ENCODE measurements at places on chromosomes 1 and 21.

DNA sequence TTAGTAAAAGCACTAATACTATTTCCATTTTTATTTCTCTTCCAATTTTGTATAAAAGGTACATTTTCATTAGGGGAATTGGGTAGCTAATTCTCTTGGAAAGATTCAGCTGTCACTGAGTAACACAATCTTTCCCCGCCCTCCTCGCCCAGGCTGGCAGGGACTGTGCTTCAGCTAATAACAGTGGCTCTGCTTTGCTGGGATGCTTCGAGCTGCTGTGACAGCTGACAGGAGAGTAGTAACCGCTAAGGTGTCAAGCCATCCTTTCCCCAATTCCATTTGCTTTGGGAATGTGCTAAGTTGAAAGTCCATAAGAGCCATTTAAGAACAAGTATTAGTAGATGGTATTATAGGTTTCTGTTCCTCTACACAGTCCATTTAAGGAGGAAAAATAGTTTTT is 106.7 kb upstream of the NRIP1 start:
- no peak for DNase-seq

DNA sequence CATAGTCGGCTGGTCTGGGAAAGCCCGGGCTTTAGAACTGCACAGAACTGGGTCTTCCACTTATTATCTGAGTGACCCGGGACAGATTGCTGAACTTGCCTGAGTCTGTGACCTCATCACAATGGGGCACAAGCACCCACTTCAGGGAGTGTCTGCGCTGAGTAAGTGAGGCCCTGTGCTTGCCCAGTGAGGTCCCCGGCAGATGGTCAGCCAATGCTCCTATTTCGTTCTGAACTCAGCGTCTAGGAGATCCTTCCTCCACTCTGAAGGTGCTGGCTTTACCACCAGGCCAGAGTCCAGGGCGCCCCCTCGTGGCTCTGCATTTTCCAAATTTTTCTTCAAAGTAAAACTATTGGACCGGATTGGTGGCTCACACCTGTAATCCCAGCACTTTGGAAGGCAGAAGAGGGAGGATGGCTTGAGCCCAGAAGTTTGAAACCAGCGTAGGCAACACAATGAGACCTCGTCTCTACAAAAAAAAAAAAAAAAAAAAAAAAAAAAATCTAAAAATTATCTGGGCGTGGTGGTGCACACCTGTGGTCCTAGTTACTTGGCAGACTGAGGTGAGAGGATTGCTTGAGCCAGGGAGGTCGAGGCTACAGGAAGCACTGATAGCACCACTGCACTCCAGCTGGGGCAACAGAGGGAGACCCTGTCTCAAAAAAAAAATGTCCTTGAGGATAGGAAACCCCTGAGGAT is 61.7 kb downstream of the FCRL5 start:
- no peak for DNase-seq

DNA sequence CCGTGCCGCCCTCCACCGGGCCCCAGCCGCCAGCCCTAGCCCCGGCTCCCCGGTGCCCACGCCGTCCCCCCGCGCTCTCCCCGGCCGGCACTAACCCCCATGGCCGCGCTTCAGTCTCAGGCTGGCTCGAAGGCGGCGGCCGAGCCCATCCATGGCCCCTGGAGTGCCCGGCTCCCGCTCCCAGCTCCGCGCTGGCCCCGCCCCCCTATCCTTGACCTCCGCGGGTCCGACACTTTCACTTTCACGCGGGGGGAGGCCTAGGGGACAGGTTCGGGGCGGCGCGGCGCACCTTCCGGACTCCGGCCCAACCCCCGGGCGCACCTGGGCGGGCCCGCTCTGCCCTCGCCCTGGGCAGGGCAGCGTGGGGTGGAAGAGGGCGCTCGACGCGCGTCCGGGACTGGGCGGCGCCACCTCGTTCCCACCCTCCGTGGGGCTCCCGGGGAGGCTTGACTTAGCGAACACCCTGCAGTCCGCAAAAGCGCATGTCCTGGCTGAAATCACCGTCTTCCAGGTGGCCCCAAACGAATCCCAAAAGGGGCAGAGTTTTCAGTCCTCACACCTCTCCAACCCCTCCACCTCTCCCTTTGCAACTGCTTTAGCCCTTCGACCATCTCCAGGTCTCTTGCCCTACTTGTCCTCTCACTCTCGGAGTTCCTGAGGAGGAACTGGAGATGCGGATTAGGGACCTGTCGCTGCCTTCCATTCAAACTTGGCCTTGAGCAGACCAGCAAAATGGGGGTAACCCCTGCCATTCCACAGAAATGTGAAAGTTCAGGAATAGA is 3.9 kb upstream of the DENND2D start:
- DNase-seq: peak; percentile 51

- DNase-seq: peak; percentile 52
Observed at GRCh38 chr1:159936273-159936904, 9.0 kb downstream of the IGSF9 start.

DNA sequence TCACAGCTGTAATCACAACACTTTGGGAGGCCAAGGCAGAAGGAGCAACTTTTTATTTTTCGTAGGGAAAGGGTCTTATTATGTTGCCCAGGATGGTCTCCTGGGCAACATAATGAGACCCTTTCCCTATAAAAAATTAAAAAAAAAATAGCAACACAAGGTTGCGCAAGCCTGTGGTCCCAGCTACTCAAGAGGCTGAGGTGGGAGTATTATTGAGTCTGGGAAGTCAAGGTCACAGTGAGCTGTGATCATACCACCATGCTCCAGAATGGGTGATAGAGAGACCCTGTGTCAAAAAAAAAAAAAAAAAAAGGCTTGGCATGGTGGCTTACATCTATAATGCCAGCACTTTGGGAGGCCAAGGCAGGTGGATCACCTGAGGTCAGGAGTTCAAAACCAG is 131.6 kb downstream of the TRIM33 start:
- no peak for DNase-seq

- no peak for DNase-seq
Observed at GRCh38 chr1:67676287-67676686, 8.7 kb upstream of the GADD45A start.

- DNase-seq: no peak
Observed at GRCh38 chr1:9689971-9690381, 38.4 kb downstream of the PIK3CD start.

- DNase-seq: peak; percentile 92
Observed at GRCh38 chr1:108963052-108963686, at the start of gene CLCC1. TSS of gene CLCC1 (minus strand) at chr1:108963484. CDS start at chr1:108950437, 13,047 bp downstream.

DNA sequence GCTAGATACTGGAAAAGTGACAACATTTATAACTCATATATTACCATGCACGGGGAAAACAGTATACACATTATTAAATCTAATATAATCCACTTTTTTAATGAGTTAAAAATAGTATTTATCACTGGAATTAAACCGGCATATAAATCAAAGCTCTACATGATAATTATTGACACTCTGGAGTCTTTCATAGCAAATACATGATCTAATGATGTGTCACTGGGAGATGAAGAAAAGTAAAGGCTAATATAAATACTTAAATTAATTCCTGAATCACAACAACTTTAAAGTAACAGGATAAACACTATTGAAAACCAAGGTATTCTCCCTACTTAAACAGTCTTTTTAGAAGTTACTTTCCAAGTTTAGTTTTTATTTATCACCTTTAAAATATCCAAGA is 52.4 kb upstream of the ASPM start:
- DNase-seq: no peak

GRCh38 chr21:31875496-31876015 is 2.7 kb downstream of the HUNK start:
- DNase-seq: no peak

DNA sequence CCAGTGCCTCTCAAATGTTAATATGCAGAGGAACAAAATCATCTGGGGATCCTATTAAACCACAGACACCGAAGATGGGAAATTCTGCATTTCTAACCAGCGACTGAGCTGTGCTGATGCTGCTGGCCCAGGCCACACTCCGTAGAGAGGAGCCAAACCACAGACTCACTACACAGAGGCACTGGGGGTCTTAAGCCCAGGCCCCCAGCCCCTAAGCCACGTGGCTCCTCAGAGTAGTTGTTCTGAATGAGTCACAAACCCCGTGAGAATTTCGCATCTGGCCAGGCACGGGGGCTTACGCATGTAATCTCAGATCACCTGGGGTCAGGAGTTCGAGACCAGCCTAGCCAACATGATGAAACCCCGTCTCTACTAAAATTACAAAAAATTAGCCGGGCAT is 2.8 kb upstream of the CELA2A start:
- no peak for DNase-seq

GRCh38 chr1:180841415-180841814 is 71.3 kb upstream of the KIAA1614 start:
- no peak for DNase-seq

- no peak for DNase-seq
Observed at GRCh38 chr1:71044833-71045232, 2.8 kb downstream of the PTGER3 start.

GRCh38 chr1:52238474-52238873 is 96.6 kb downstream of the ZFYVE9 start:
- DNase-seq: no peak

- no peak for DNase-seq
Observed at GRCh38 chr1:221227872-221228337, 348.7 kb downstream of the HLX start.

DNA sequence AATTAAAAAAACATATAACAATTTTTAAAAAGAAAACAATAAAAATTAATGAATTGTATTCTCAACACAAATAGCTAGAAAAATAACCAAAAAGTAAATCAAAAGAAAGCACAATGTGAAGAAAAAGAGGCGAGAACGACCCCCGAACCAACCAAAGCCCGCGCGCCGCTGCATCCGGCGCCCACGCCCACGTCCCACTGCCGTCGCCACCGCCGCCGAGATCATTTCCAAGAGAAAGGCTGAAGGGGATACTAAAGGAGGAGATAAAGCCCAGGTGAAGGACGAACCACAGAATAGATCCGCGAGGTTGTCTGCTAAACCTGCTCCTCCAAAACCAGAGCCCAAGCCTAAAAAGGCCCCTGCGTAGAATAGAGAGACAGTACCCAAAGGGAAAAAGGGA is 11.8 kb upstream of the ABCB10 start:
- DNase-seq: no peak

DNA sequence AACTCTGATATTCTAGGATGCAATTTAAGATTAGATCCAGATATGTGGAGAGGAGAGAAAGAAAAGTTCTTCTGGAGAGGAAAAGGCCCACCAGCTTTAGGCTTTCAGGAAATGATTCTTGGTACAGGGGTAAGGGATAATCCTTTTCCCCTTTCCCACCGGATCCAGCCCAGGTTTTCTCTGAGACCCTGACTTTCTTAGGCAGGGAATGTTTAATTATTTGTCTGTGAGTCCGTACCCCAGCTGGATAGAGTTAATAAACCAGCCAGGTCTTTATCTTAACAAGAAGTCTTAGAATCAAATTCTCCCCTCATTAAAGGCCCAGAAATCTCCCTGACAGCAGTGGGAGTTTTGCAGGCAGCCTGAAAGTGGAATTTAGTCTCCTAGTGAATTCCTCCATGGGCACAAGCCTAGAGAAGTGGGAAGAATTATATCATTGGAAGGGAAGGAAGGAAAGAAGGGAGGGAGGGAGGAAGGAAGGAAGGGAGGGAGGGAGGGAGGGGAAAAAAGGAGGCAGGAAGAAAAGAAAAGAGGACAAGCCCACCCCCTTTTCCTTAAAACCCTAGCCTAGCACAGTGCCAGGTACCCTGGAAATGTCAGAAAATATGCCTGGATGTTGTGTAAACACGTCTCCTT is 189.0 kb downstream of the PLPP3 start:
- DNase-seq: no peak

DNA sequence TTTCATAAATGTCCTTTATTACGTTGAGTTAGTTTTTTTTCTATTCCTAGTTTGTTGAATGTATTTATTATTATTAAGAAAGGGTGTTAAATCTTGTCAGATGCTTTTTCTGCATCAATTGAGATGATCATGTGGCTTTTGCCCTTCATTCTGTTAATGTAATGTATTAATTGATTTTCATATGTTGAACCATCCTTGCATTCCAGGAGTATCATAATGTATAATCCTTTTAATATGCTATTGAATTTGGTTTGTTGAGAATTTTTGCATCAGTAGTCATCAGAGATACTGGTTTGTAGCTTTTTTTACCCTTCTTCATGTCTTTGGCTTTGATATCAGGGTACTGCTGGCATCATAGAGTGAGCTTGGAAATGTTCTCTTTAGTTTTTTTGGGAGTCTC is 100.0 kb downstream of the POFUT2 start:
- no peak for DNase-seq

- DNase-seq: no peak
Observed at GRCh38 chr1:95023399-95024043, 49.2 kb downstream of the ALG14 start.

- no peak for DNase-seq
Observed at GRCh38 chr1:165052431-165052830, 304.1 kb downstream of the LMX1A start.

GRCh38 chr1:25572708-25573590 is 29.5 kb downstream of the LDLRAP1 start:
- DNase-seq: no peak

DNA sequence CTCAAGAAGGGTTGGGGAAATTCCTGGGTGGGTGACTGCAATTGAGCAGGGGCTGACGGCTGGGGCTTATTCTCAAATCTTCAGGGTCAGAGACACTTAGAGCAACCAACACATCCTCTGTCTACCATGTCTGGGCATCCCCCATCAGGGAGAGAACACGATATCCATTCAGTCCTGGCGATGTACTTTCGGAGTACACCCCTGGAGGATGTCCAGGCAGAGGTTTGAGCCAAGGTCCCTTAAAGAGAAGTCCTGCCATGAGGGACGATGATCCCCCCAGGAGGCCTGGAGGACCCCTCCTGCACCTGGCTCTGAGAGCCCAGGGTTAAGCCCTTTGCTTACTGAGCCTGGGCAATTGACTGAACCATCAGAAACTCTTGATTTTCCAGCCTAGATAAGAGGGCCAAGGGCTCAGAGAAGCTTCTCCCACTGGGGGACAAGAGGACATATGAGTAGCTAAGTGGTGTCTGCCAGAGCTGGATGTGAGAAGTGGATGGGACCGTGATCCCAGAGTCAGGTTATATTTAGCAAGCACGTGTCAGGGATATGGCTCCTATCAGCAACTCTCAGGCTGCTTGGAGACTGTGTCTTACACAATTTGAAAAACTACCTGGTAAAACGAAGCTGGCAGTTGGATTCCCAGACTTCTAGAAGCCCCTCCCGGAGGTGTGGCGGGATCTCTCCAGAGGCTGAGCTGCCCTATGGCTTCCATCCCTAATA is 253.3 kb upstream of the VAMP3 start:
- DNase-seq: no peak

DNA sequence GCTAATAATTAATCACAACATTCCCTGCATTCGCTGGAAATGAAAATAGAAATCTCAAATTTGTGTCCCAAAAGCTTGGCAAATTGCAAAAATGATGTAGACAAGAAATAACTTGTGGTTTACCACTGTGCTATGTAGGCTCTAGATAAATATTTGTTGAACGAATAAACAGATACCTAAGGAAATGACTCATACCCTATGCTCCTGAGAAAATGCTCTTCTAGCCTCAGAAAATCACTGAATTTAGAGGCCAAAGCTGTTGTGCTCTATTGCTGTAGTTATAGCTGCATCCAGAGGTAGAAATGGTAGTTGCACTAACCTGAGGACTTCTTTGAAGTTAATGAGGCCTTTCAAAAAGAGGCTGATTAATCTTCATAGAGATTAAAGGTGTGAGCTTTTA is 142.0 kb upstream of the ZNHIT6 start:
- no peak for DNase-seq

- DNase-seq: no peak
Observed at GRCh38 chr1:26283871-26284596, 4.1 kb downstream of the SH3BGRL3 start.

Data from T-helper 22 cell (primary cell).